ENCODE measurements at places on chromosomes 5 and 9.

DNA sequence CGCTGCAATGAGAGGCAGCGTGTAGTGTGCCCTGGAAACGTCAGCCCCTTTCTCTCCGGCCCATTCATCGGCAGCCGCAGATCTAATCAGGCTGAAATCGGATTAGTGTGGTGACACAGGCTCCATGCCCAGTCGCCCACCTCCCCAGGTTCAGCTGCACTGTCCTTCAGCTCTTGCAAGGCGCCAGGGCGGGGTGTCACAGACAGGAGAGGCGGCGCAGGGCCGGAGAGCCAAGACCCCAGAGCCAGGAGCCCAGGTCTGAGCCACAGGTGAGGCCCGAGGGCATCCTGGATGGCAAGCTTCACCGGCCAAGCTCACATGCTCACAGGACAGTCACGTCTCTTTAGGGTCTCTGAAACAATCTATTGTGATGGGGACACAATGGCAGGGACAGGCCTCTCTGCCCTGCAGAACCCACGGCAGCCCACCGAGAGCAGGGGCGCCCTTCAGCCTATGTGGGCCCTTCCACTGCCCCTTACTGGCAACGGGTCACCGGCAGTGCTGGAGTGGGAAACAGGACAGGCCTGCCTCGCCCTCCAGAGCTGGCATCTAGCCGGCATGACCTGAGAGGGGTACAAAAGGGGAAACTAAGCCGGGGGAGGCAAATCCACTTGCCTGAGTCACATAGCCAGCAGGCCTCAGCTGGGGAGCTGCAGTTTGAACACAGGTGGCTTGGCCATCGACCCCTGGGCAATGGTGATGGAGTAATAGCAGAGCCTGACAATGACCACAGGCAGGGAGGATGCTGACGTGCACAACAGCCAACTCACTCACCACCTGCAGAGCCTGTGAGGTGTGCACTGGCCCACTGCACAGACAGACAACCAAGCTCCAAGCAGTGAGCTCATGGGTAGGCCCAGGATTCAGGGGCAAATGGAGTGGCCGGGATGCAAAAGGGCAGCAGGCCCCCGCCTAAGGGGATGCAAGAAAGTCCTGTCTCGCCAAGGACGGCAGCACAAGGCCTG, 48.1 kb downstream of the VAV2 start:
- no peak for DNase-seq

GRCh38 chr5:110769000-110769681, 30.3 kb downstream of the SLC25A46 start:
- no peak for DNase-seq

GRCh38 chr5:168159425-168159824, 132.0 kb upstream of the WWC1 start:
- no peak for DNase-seq

DNA sequence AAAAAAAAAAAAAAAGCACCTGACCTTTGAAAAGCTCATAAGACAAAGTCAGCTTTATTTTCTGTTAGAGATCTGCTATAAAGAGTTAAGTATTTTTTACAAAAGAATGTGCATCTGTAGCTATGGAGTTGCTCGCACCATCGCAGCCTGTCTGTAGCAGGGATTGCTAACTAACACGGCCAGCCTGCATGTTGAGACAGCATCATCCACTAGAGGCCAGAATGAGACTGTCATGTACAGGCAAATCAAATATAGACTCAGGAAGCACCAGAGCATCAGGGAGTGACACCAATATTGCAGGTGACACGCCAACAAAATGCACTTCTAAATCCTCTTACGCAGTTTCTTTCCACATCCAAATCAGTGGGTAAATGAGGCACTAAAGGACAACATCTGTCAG, 136.3 kb upstream of the RASEF start:
- DNase-seq = peak; percentile 45

GRCh38 chr9:136975644-136976043, 1.7 kb upstream of the PTGDS start:
- no peak for DNase-seq

DNA sequence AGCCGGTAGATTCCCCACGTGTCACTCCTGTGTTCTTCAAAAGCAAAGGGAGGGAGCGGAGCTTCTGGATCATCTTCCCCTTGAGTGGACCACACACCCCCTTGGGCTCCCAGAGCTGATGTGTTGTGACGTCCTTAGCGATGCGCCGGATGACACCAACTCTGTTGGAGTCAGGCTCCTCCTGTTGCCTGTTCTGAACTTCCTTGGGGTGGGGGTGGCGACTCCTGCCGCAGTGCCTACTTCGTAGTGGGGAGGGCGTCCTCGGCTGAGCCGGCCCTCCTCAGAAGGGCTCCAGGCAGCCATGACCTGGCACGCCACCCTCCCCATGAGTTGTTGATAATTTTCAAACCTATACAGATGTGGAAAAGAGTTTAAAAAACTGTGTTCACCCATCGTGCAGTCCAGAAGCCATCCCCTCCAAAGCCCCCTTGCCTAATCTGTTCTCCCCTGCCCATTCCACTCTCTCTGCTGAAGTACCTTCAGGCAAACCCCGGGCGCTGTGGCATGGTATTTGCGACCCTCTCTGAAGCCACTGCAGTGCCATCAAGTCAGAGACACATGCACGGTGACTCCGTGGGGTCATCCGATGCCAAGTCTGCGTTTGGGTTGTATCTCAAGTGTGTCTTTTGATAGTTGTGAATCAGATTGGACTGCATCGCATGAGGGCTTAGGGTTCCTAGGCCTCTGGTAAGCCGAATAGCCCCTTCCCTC, 16.7 kb downstream of the EXOC3 start:
- no peak for DNase-seq

GRCh38 chr9:130713286-130713960, 19.8 kb downstream of the EXOSC2 start:
- peak; percentile 18 for DNase-seq

DNA sequence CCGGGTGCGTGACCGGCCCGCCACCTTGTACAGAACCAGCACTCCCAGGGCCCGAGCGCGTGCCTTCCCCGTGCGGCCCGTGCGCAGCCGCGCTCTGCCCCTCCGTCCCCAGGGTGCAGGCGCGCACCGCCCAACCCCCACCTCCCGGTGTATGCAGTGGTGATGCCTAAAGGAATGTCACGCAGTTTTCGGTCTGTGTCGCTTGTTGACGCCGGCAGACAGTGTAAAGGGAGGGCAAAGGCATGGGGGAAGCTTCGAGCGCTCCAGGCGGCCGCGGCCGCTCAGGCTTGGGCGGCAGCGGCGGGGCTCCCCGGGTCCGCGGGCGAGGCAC, 1.3 kb downstream of the LRRC26 start:
- no peak for DNase-seq

DNA sequence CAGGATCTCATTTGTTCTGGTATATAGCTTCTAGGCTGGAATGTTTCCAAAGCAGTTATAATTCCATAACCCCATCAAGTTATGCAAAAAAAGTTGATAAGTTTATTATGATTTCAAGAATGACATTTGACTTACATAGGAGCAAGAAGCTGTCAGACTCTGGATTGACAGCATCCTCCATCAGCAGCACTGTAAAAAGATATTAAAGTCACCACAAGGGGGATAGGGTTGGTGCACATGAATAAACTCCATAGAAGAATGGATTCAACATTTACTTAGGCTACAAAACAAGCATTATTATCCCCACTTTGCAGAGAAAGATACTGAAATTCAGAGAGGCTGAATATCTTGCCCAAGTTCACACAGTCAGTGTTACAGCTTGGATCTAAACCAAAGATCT, 208.9 kb upstream of the SLC30A5 start:
- peak; percentile 36 for DNase-seq

GRCh38 chr5:44783634-44784315, 25.0 kb upstream of the MRPS30 start:
- peak; percentile 23 for DNase-seq

- DNase-seq = no peak
These were observed 10.3 kb downstream of the SLC28A3 start for GRCh38 chr9:84330246-84330645.

DNA sequence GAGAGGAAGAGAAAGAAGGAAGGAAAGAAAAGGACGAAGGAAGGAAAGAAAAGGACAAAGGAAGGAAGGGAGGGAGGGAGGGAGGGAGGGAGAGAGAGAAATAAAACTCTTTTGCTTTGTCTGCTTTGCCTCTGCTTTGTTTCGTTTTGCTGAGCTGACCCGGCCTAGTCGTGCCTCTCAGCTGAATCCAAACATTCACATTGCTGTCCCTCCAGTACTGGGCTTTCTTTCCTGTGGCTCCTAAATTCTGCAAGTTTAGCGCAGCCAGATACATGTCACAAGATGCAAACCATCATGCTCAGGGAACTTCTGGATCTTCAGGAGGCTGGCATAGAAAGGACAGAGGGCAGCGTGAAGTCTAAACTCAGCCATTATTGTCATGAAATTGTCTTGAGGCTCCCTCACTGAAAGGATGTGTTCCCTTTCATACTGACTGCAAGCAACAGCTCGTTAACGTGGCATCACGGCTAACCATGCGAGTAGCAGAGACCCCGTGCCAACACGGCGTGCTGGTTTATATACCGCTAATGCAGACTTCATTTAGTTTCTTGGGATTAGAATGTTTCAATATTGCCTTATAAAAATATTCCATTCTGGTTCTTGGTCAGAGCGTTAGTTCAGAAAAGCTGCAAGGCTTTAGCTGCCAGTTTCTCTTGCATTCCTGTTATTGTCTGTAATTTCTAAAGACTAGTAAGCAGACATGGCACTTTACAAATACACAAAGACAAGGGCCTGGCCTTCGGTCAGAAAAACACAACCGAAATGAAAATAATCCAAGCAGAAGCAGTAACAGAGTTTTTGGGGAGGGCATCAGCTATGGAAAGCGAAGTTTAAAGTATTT, 94.2 kb downstream of the TMEM174 start:
- DNase-seq = no peak

DNA sequence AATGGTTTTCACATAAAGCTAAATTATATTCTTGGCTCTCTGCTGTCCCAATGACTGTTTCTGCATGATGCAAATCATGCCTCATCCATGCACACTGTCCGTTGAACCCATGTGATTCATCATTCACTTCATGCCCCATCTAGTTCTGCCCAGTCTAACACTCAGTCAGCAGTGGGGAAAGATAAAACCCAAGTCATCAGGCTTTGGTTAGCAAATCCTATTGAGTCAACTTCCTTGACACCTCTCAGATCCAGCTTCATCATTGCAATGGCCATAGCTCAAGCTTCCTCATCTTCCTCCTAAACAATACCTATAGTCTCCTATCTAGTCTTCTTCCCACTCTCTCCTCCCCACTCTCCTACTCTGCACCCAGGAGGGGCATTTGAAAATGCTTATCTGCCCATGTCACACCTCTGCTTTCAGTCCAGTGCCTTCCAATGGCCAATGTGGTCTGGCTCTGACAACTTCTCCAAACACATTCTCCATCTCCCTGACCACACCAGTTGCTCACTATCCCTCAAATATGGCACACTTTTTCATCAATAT, 266.0 kb upstream of the TRIM32 start:
- DNase-seq = no peak

- DNase-seq = no peak
These were observed 71.4 kb upstream of the STXBP1 start for GRCh38 chr9:127540664-127541041.

GRCh38 chr5:40378396-40379177, 301.1 kb upstream of the PTGER4 start:
- peak; percentile 95 for DNase-seq
